ENCODE measurements at places on chromosomes 13 and 19.

DNA sequence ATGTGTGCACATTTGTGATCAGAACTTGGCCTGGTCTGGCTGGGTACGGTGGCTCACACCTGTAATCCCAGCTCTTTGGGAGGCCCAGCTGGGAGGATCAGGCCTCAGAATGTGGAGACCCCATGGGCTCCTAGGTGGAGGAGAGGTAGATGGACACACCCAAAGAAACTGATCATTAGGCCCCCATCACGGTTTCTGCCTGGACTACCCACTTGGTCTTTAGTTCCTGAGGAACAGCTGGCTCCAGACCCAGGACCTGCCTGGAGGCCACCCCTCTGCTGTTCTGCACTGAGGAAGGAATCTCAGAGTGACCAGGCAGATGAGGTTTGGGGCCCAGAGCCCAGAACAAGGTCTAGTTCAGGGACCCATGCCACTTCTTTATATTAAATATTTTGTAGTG, 1.5 kb downstream of the CBLC start:
- DNase-seq: no peak

DNA sequence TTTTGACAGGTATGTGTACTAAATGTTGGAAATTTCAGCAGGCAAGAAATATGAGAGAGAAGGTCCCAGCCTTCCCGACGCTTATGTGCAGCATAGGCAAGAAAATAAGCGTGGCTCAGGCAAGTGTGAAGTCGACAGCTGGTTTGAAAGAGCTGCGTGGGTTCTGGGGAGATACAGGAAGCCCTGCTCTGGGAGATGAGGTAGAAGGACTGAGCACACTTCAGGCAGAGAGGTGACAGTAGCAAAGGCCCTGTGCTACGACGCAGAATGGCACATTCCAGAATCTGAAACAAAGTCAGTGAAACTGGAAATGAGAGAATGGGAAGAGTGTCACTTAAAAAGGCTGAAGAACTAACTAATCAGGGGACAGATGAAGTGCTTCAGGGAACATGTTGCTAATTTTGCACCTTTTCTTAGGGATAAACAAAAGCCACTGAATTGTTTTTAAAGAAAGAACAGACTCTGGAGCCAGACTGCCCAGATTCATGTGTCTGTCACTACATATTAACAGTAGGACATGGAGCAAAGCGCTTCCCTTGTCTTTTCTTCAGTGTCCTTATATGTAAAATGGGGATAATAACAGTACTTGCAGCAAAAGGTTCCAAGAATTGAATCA, 160.1 kb downstream of the SPRY2 start:
- no peak for DNase-seq

GRCh38 chr19:31525610-31526147, 176.4 kb upstream of the TSHZ3 start:
- DNase-seq: no peak

DNA sequence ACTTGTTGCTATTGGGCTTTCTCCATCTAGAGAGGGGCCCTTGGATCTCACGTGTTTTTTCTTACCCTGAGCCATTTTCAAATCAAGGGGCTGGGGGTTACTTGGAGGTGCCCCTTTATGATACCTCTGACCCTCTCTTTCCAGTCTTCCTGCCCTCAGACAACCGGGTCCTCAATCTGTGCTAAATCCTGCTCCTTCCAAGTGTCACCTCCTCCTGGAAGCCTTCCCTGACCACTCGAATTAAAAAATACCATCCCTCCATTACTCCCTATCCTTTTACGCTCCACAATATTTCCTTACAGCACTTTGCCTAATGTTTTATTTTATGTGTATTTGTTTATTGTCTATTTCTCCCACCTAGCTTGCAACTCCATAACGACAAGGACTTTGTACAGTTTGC, 3.3 kb downstream of the KLK8 start:
- no peak for DNase-seq

Data from RWPE1 (cell line).